Activated CD8-positive, alpha-beta memory T cell treated with anti-CD3 and anti-CD28 coated beads for 48 hours (primary cell): ENCODE measurements at places on chromosomes 16 and 17.

GRCh38 chr16:47866423-47866822 is 289.4 kb downstream of the ABCC12 start:
- no peak for DNase-seq

- no peak for DNase-seq
Measured at GRCh38 chr17:42518046-42518754, 17.8 kb upstream of the NAGLU start.

DNA sequence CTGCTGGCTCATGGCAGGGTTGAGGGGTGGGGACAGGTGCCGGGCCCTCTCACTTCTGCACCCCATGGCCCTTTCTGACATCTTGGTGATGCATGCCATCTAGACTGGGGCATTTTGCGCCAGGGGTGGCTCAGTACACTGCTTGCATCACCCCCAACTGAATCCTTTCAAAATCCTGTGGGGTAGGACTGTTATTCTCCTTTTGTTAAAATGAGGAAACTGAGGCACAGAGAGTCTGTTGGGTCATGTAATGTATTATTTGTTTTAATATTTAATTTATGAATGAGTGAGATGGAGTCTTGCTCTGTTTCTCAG is 9.9 kb downstream of the ADCY7 start:
- DNase-seq, result no peak

DNA sequence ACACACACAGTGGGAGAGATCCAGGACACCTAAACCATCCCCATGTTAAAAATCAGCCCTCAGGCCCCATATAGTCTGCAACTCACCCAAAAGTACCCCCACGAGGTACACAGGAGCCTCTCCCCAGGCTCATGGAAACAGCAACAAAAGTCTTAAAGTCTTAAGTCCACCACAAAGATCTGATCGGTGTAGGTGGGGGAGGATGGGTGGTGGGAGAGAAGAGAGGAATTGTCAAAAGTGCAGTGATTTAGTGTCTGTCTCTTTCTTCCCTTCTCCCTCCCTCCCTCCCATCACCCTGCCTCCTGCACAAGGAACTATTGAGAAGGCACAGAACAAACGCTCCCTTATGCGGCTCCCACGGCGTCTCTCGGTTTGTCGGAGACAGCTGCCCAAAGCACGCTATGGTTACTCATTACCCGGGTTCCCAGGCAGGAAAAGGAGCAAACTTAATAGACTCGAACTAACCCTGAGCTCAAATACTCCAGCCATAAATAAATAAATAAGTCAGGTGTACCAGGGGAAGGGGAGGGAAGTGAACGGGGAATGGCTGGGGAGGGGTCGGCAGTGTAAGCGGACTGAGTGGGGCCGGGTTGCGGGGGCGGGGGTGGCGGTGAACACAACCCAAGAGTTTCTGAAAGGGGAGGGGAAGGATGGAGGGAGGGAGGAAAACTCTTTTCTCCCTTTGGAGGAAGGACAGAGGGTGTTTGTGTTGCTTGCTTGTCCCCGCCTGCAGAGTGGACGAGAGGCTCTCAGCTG is 477.4 kb downstream of the SLC39A11 start:
- DNase-seq, result no peak

DNA sequence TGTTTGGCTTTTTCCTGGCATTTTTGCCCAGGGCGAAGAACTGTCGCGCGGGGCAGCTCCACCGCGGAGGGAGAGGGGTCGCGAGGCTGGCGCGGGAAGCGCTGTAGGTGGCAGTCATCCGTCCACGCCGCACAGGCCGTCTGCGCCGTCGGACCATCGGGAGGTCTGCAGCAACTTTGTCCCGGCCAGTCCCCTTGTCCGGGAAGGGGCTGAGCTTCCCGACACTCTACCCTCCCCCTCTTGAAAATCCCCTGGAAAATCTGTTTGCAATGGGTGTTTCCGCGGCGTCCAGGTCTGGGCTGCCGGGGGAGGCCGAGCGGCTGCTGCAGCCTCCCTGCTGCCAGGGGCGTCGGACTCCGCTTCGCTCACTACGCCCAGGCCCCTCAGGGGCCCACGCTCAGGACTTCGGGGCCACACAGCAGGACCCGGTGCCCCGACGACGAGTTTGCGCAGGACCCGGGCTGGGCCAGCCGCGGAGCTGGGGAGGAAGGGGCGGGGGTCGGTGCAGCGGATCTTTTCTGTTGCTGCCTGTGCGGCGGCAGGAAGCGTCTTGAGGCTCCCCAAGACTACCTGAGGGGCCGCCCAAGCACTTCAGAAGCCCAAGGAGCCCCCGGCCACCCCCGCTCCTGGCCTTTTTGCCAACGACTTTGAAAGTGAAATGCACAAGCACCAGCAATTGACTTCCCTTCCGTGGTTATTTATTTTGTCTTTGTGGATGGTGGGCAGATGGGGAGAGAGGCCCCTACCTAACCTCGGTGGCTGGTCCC is 2.3 kb upstream of the CBX4 start:
- no peak for DNase-seq

DNA sequence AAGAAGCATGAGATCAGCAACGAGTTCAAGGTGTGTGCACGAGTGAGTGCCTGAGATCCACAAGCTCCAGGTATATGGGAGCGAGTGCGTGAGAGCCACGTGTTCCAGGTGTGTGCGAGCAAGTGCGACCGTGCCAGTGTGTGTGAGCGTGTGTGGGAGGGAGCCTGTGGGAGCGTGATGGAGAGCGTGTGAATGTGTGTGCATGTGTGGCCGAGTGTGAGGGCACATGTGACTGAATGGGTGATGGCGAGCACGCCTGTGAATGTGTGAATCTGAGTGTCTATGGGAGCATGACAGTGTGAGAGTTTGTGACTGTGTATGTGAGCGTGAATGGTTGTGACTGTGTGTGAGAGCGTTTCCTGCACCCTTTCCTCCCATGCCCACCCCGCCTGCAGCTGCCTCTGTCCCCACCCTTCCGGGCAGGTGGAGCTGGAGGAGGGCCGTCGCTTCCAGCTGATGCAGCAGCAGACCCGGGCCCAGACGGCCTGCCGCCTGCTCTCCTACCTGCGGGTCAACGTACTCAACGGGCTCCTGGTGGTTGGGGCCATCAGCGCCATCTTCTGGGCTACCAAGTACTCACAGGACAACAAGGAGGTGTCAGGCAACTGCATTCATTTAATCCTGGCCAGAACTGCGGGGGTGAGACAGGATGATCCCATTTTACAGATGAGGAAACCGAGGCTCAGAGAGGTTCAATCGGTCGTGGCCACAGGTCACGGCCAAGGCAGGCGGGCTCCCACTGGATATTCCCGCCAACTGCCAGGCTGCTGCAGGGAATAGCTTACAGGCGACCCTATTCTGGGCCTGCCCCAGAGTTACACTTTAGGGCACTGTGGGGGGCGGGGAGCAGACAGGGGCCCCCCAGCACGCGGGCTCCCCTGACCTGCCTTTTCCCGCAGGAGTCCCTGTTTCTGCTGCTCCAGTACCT is 3.7 kb downstream of the TMC8 start:
- no peak for DNase-seq

GRCh38 chr16:50841081-50841886 is 99.4 kb downstream of the CYLD start:
- DNase-seq, result peak; percentile 10
